ENCODE measurements at places on chromosomes 1 and 21.
A peak's percentile ranks its signal among the peaks of the same experiment; 100 is the strongest.

DNA sequence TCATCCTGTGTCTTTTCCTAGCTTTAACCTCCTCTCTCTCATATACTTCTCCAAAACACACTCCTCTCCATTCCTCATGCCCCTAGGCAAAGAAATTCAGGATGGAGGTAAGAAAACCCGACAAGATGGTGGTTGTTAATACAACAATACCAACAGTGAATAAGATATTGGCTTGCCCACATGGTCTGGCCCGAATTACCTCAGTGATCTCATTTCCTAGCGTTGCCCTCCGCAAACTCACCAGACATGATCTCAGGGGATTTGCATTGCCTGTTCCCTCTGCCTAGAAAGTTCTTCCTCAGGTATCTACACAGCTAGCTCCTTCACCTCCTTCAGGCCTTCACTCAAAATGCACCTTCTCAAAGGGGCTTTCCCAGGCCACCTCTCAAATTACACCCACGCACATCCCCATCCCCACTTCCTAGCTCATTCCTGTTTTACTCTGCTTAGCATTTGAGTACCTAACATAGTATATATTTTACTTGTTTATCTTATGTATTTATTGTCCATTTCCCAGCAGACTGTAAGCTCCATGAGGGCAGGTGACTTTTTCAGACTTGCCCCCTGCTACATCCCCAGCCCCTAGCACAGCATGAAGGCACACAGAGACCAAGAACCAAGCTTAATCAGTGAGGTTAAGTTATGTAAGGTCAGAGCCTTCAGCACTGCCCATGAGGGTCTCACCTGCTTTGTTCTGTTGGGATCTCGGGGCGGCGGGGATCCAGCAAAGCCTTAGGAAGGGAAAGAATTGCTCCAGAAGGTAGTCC, 10.2 kb upstream of the UBR4 start:
- DNase-seq, result no peak

DNA sequence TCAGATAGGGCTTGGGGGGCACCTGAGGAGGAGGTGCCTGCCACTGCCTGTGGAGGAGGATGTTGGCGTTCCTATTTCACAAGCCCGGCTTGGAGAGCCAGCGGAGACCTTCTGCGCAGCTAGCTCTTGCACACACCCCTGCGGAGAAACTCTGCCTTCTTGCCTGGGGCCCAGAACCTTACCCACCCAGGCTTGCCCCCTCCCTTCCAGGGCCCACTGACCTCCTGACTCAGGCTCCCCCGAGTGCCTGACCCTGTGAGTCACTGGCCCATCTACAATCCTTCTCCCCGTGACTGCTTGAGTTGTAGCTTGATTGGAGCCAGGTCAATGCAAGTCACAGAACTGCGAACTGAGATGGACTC, 3.4 kb downstream of the HES2 start:
- DNase-seq, result no peak

- DNase-seq, result peak; percentile 67
These were observed 12.6 kb downstream of the IL10RB start for GRCh38 chr21:33278721-33279120.

DNA sequence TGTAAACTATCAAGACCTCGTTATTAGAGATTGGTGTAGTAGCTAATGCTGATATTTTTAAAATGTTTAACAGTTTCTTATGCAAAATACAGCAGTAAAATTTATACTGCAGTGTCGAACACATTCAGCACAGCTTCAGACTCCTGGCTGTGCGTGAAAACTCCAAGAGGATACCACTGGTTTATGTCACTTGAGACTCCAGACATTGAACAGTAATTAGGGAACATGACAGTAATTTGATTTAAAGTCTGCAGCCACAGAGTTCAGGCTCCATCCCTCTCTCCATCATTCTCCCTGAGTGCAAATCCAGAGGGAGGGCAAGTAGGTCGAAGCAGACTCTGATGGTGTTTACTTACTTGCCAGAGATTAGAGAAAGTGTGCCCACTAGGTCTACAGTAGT, 94.2 kb downstream of the AK5 start:
- DNase-seq, result no peak

DNA sequence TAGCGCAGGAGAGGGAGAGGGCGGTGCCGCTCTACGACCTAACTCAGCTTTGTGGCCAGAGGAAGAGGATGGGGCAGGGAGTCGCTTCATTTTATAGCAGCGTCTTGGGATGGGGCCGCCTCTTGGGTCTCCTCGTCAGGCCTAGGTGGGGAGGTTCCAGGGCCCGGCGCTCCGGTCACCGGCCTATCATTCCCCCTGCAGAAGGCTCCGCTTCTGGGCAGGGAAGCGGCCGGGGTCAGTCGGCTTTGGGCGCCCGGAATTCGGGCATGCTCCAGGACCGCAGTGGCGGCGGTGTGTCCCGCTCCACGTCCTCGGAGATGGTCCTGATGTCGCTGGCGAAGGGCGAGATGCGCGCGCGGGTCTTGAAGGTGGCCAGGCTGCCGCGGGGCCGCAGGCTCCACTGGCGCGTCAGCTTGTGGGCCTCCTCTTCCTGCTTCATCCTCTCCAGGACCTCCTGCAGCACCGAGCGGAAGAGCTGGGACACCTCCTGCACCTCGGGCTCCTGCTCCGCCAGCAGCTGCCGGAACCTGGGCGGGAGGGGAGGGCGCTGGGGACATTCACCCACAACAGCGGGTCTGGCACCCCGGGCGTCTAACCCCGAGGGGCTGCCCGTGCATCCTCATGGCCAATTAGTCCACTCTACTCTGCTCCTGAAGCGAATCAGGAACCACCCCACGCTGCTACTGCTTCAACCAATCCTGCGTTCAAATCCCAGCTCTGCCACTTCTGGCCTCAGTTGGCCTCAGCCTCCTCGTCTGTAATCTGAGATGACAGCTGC, 13.0 kb downstream of the RD3 start:
- no peak for DNase-seq

DNA sequence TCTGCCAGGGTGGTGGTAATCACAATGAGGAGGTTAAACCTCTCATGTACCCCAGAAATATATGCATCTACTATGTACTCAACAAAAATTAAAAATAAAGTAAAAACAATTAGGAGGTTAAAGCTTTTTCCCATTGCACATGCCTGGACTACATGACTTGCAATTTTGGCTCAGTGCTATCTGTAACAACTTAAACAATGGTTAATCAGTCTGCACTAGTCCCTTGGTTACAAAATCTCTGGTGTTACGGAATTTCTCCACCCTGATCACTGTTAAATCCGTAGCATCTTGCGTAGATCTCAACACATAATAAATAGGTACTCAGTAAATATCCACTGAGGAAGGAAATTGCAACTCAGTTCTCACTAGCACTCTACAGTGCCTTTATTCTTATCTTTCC, 66.5 kb downstream of the SDCCAG8 start:
- DNase-seq, result no peak

- DNase-seq, result no peak
These were observed 2.2 kb upstream of the DNAJC28 start for GRCh38 chr21:33493756-33494155.

DNA sequence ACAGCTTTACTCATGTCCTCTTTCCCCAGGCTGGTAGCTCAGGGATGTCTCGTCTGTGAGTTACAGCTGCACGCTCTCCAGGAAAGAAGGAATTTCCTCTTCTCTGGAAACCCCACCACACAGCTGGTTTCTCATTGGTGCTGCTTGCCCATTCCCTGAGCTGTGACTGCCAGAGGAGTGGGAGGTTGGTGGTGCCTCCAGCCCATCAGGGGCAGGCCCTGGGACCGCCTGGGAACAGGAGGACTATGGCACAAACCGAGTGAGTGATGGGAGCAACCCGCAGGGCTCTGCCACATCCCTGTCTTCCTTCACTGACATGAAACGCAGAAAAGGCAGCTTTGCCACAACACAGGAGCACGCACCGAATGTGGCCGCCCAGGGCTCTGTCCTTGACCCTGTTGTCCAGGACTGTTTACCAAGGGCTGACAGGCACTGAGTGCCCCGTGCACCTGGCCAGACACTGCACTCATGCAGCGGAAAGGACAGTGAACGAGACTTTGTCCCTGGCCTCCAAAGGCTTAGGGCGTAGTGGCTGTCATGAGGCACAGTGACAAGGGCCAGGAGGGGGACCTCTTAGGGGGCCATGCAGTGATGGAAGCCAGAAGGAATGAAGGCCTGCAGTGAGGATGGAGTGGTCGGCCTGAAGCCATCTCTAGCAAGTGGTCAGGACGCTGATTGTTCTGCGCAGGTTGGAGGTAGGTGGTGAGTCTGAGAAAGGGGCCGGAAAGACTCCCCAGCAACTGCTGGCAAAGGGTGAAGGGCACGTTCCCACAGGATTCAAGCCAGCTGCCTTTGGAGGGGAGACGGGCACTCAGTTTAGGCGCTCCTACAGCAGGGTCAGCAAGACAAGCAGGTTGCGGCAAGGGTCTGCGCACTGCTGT, 1.7 kb upstream of the CCNL2 start:
- DNase-seq, result no peak

- DNase-seq, result no peak
These were observed 16.1 kb upstream of the PDZK1IP1 start for GRCh38 chr1:47205918-47206317.

- no peak for DNase-seq
These were observed 106.1 kb upstream of the CHODL start for GRCh38 chr21:18138507-18138906.

DNA sequence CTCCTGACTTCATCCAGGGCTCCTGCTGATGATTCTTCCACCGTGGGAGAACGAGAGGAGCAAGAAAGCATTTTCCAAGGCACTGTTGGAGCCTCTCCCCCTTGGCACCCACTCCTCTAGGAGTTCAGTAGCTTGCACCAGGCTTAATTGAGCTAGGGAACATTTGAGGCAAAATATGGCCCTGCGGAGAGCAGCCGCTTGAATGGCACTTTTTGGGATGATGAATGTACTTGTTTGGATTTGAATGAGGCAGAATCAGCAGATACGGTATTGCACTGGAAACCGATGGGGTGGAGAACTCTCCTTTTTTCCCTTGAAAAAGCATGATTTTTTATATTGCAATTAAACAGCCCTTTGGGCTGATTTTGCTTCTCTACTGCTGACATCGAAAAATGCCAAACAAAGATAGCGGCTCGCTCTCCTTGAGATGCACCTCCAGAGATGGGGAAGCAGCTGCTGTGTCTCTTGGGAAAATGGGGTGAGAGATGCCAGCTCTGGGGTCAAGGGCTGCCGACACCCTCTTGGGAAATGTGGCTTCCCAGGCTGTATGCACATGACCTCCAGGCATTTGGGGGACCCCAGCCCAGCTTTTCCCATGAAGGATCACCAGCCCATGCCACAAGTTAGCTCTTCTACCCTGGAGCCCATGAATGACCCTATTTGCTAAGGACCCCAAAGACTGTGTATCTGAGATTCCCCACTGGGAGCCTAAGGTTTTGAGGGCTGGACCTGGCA, 55.4 kb upstream of the LRP8 start:
- DNase-seq, result no peak

DNA sequence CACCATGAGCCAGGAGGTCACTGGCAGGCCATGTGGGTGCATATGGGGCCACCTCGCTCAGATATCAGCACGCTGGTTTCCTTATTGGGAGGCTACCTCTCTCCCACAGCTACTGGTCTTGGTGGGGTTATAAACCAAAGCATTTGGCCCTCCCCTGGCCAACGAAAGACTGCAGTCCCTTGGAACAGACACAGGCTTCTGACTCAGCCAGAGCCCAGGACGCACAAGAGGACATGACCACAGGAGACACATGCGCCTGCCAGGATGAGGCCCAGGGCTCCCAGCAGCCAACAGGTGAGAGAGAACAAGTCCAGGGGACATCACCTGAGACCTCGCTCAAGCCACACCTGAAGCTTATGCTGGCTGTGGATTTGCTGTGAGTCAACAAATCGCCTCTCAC, 13.8 kb downstream of the NPHP4 start:
- no peak for DNase-seq

DNA sequence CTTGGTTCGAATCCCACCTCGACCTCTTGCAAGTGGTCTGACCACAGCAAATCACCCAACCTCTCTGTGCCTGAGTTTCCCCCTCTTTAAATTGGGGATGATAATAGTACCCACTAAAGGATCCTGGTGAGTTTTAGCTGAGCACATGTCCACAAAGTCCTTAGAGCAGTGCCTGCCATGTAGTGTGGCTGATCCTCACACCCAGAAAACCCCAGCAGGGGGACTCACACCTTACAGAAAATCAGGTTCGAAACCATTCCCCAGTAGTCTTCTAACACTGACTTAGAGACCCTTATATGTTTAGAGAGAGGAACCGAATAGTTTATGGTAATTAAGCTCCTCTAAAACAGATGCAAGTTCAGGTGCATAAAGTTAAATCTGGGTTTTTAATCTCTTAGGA, 89.0 kb downstream of the CAMTA1 start:
- no peak for DNase-seq

- no peak for DNase-seq
These were observed 15.3 kb upstream of the SHCBP1L start for GRCh38 chr1:182968151-182968741.

DNA sequence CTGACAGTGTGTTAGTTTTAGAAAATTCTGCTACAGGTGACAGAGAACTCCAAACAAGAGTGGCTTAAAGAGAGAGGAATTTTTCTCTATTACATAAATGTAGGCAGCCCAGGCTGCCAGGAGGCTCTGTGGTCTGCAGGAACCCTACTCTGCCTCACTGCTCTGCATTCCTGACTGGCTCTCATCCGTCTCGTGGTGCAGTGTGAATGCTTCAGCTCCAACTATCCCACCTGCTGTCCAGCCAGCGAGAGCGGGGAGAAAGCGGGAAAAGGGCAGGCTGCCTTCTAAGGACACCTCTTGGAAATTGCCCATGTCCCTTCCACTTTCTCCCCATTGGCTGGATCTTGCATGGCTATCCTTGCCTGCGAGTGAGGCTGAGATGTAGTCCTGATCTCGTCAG, 131.3 kb downstream of the PEX14 start:
- no peak for DNase-seq

DNA sequence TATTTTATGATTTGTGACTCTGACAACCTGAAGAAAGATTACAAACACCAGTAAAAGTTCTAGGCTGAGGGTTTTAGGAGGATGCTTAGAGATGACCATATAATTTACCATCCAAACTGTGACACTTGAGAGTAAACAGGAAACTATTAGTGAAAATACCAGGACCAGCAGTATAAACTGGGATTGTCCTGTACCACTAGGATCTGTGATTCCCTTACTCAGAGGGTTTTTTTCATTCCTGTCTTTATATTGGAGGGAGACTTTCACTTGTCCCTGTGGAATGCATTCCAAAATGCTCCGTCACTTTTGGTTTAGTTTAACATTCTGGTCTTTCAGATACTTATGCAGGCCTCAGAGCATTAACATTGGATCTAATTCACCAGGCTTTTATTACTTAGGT, 482.9 kb downstream of the PTBP2 start:
- DNase-seq, result peak; percentile 8

GRCh38 chr21:33858667-33859372, 56.8 kb downstream of the ATP5PO start:
- DNase-seq, result no peak

All from fibroblast of skin of left biceps (primary cell).